ENCODE measurements at places on chromosomes 11 and 22.

DNA sequence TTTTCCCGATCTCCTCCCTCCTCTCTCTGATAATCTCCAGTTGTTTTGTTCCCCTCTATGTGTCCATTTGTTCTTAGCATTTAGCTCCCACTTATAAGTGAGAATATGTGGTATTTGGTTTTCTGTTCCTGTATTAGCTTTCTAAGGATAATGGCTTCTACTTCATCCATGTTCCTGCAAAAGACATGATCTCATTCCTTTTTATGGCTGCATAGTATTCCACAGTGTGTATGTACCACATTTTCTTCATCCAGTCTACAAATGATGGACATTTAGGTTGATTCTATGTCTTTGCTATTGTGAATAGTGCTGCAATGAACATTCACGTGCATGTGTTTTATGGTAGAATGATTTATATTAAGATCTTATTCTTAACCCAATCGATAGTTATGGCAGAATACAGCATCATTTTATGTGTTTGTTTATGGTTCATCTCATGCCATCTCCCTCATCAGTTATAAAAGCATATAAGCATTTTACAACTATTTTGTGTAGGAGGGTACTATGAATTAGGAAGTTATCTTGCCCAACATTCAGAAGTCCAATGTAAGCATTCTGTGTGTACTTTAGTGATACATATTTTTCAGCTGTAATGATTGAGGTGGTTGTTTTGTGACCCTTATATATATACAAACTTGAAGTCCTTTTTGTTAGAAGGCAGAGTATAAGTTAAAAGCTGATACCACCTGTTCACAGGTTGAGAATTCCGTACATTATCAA is 3.2 kb downstream of the MS4A3 start:
- no peak for DNase-seq

DNA sequence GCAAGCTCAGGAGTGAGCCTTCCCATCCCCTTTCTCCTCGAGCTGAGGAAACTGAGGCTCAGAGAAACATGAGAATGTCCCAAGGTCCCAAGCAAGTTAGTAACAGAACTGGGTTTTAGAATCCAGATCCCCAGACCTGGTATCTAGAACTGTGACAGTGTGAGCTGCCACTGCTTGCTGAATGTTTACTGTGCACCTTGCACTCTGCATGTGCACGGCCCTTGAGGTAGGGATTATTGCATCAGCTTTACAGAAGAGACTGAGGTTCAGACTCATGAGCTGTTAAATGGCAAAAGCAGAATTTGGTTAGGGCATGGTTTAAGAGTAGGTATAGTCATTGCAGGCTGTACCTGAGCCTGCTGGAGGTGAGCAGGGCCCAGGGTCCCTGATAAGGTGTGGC is 3.8 kb upstream of the MPPED1 start:
- no peak for DNase-seq

- DNase-seq: no peak
Observed at GRCh38 chr11:404551-405264, 10.1 kb downstream of the SIGIRR start.

- no peak for DNase-seq
Observed at GRCh38 chr11:16095756-16096155, 260.6 kb downstream of the SOX6 start.

DNA sequence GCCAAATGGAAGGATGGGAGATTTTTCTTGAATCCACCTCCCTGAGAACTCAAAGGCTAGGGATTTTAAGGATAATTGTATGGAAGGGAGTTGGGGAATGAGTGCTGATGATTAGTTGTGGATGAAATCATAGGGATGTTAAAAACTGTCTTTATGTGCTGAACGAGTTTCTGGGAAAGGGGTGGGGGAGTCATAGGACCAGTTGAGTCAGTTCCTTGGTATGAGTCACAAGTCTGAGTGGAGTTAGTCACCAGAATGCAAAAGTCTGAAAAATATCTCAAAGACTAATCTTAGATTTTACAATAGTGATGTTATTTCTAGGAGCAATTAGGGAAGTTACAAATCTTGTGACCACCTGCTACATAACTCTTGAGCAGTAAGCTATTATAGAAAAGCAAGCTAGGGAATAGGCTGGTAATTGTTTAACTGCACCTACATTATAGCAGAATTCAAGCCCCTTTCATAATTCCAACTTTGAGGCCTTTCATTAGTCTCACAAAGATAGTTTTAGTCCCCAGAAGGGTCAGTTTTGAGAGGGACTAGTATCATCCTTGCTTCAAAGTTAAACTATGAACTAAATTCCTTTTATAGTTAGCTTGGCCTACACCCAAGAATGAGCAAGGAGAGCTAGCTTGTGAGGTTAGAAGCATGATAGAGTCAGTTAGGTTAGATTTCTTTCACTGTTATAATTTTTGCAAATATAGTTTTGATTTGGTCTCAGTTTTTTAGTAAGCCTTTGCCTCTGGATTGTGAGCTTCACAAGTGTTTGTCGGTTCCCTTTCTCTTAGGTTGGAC is 668.0 kb downstream of the ETS1 start:
- DNase-seq: peak; percentile 60

- no peak for DNase-seq
Observed at GRCh38 chr11:43921561-43922294, 20.7 kb upstream of the C11orf96 start.

- no peak for DNase-seq
Observed at GRCh38 chr11:114440121-114440860, 1.0 kb downstream of the REXO2 start.

DNA sequence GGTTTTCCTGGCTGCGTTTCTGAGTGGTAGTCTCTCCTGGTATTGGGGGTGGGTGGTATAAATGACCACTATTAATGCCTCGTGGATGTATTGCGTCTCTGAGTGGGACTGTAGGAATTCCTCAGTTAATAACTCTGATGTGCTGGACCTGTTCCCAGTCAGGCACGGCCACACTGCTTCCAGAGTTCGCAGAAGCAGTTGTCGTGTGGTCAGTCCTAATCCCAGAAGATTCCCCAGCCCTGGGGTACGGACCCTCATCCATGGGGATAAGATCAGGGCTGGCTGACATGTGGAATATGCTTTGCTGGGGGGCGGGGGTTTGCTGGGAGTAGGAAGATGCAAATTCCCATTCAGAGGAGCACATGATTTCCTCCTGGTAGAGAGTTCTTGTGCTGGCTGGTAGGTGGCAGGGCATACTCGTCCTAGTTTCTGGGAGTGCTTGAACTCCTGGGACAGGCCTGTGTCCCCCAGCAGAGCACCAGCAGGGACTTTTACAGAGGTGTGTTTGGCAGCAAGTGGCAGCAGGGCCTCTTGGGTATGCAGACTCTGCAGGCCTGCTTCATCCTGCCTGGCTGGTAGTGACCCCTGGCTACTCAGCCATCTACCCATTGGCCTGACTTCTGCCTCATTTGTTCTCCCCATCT is 157.4 kb downstream of the NAV2 start:
- DNase-seq: peak; percentile 33

DNA sequence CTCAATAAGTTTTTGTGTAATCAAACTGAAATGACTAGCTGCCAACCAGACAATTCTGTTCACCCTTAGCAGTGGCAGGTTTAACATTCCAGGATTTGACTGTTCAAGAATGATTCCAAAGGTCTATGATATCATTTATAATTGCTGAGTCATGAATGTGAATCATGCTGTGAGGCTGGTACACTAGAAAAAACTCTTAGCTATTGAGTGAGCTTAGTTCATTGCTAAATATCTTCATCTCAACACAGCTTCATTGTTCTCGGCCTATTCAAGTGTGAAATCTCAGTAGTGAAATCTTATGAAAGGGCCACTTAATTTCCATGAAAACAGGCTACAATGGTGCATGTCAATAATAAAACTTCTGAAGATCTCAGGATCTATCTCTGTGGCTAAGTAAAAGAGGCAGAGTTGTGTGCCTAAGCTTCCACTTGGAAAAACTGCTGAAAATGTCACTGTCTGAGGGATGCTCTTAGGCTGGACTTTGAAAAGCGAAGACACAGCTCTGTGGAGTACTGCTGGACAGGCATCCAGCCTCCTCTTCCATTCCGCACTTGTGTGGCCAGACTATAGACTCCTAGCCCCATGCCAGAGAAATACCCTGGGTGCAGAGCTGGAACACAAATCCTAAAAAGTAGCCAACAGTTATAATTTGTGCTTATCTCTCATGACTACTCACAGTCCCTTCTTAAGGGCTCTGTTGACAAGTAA is 12.8 kb downstream of the AQP11 start:
- DNase-seq: peak; percentile 84

GRCh38 chr11:4393209-4393857 is at the start of gene TRIM21:
TSS of gene TRIM21 (minus strand) at chr11:4393702. CDS start at chr11:4390409, 3,293 bp downstream.
- DNase-seq: peak; percentile 90

DNA sequence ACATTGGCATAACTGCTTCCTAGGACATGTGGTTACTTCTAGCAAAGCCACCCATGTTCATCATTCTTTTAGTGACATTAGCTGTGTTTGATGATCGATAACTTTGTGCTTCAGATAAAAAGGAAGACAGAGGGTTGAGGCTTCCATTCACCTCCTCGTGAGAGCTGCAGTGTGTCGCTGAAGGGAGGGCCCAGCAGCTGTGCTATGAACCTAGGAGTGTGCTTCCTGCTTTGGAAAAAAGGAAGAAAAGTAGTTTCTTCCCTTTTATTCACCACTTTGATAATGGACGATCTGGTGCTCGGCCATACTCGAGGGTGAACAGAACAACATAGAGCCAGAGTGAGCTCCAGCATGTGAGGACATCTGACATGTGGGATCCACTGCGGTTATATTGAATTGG is 6.1 kb upstream of the RFPL2 start:
- no peak for DNase-seq

GRCh38 chr11:33916736-33917135 is 24.9 kb upstream of the LMO2 start:
- DNase-seq: no peak

GRCh38 chr22:19819911-19820879 is 34.5 kb downstream of the GNB1L start:
- DNase-seq: no peak

GRCh38 chr22:50473855-50474671 is 772 bp downstream of the SBF1 start:
- peak; percentile 69 for DNase-seq

DNA sequence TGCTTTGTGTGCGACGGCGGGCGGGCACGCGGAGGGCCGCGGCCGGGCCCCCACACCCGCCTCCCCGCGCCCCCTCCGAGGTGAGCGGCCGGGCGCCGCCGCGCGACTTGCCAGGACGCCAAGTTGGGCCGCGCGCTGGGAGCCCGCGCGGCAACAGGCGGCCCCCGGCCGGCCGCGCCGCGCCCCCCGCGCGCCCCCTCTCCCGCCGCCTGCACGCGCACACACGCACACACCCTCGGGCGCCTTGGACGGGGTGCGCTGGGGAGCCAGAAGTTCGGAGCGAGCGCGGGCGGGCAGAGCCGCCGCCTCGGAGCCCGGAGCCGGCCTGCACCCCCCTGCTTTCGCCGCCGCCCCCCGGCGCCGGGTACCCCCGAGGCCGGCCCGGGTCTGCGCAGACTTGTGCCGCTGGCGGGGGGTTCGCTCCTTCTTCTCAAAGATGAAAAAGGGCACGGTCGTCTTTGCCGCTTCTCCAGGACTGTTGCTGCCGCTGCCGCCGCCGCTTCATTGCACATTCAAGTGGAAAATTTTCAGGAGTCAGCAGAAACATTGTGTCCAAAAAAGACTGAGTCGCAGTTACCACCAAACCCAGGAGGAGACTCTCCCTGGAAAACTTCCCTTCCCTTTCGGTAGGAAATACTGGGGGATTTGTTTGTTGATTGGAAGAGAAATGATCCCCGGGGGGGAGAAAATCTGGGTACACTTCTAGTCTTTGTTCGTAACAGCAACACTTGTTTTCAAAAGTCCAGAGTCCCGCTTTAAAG is 895 bp downstream of the TEAD1 start:
- peak; percentile 72 for DNase-seq

- no peak for DNase-seq
Observed at GRCh38 chr22:38012604-38013072, 28.3 kb upstream of the SOX10 start.

Data from astrocyte of the hippocampus (primary cell).